GM20000 (cell line): ENCODE measurements at places on chromosomes 1 and 21.
A peak's percentile ranks its signal among the peaks of the same experiment; 100 is the strongest.

DNA sequence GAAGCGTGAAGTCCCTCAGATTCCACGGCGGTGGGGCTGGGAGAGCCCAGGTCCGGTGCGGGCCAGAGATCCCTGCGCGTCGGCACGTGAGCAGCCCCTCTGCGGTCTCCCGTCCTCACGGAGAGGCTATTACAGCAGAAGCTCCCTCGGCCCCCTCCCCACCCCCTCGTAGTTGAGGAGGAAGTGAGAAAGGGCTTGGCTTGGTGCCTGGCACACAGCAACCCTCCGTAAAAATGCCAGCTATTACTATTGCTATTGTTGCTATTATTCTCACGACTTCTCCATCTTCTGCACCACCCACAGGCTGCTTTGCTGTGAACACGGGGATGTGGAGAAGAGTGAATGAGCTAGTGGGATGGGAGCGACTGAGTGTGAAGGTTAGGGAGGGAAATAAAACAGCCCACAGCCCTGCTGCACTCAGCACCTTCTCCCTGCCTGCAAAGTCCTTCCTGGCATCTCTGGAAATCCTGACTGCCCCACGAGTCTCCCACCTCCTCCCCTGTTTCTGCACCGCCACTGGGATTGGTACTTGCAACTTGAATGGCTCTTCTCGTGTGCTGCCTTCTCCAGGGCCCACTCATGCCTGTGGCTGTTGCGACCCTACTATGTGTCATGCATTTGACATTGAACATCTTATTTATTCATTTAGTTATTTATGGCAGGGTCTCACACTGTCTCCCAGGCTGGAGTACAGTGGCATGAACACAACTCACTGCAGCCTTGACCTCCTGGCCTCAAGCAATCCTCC is 26.6 kb downstream of the ZBTB18 start:
- DNase-seq, result no peak

DNA sequence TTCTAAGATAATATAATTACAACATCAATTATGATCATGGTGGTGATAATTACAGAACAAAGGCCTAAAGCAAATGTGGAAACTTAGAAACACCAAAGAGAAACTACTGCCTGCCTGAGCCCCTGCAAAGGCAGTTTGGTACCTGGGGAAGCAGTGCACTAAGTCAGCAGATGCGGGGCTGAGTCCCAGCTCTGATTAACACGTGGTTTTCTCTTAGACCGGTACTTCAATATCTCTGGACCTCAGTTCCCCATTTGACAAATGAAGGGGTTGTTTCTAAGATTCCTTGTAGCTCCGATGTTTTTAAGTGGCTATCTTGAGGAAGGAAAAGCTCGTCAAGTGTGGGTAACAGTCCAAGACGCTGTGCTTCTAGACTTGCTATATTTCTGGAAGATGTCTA is 16.7 kb upstream of the PLEKHA6 start:
- DNase-seq, result no peak

- no peak for DNase-seq
Measured at GRCh38 chr1:52595061-52595460, 7.1 kb upstream of the GPX7 start.

DNA sequence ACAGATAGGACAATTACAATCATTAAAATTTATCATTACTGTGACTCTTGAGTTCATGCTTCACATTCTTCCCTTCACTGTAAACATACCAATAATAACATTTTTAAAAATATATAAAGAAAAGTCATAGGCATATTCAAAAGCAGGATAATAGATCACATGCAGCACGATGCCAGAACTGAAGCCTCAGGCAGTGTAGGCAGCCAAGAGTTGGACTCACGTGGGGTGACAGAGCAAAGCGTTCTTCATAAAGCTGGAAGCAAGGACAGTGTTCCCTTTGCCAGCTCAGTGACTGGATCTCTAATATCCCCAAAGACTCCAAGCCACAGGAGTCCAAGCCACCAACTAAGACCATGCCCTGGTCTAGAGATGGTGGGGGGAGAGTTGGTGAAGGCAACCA is 77.7 kb downstream of the ODF2L start:
- no peak for DNase-seq

DNA sequence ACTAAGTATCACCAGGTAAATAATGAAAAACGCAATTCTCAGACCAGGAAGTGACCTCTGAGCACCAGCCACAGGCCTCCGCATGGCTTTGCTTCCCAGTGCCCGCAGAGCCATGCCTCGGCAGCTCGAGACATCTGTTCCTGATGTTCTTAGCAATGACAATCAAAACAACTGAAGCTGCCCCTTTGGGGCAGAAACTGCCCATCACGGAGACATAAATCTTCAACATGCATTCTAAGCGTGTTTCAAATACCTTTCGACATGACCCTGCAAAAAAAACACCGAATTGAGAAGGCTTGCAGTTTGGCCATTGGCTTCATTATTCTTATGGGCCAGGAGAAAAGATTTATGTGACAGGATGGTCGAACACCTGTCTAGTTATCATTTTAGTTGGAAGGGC is 5.8 kb upstream of the RAP1GAP start:
- DNase-seq, result no peak

- DNase-seq, result peak; percentile 61
Measured at GRCh38 chr1:226405411-226405988, 2.4 kb downstream of the PARP1 start.

DNA sequence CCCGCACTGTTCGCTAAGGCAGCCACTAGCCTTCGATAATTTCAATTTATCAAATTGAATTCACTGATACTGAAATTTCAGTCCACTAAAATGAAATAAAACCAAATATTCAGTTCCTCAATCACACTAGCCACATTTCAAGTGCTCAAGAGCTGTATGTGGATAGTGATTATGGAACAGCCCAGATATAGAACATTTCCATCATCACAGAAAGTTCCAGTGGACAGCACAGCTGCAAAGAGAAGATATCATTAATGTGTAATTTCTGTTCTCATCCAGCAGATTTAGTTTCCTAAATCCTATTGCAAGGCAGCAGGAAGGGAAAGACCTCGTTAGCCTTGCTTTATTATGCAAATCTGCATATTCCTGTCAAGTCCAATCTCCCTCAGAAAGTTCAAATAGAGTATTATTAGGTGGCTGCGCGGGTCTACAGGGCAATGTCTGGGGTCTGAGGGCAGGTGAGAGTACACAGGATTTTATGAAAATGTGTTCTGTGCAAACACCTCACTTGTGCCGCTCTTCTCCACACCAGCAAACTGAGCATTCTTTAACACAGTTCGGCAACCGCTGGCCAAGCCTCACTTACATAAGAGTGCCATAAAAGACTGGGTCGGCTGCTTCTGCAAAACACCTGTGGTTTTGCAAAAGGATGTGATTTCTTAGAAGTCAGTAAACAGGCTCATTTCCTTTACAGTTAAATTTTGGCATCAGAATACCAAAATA is 22.4 kb downstream of the CAPZB start:
- no peak for DNase-seq
